Stimulated activated CD4-positive, alpha-beta T cell treated with anti-CD3 and anti-CD28 coated beads, Interleukin-4, amount 100 ng/mL, for 4 hours (primary cell): ENCODE measurements at places on chromosomes 12 and 14.

GRCh38 chr12:122449317-122449716, 26.8 kb upstream of the CLIP1 start:
- no peak for DNase-seq

DNA sequence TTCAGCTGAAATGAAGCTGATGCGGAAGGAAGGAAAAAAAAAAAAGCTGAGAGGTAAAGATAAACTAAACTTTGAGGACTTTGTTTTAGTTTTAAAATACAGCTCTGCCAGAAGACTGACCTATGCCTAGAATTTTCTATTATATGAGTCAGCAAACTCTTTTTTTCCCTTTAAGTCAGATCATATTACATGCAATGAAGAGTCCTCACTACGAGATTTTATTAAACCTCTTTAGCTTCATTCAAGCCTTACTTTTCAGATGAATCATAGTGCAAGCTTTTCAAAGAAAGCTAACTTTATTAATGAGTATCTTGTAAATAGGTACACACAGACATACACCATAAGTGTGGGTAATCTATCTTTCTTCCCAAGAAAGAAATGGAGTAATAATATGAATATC, 57.8 kb upstream of the FSCB start:
- no peak for DNase-seq

- peak; percentile 0 for DNase-seq
Measured at GRCh38 chr14:105879867-105880561, 353.6 kb downstream of the TMEM121 start.

GRCh38 chr12:42141981-42142606, 2.6 kb downstream of the GXYLT1 start:
- DNase-seq, result no peak

DNA sequence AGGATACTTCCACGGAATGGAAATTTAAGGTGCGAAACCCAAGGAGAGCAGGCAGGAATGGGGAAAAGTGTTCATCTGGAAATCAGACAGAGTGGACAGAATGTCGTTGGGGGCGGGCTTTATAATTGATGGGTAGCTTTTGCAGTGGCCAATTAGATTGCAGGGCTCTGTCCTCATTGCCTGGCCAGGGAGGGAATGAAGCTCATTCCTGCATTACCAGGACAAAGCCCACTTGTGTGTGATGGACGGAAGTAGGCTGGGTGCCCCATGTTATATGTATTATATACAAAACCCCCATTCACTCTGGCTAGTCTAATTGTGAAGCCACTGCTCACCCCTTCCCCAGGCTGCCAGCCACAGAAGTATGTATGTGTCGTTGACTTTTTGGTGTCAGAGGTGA, 23.6 kb downstream of the ZNF664 start:
- DNase-seq, result no peak

- DNase-seq, result no peak
Measured at GRCh38 chr14:68245146-68246073, 425.8 kb downstream of the RAD51B start.

DNA sequence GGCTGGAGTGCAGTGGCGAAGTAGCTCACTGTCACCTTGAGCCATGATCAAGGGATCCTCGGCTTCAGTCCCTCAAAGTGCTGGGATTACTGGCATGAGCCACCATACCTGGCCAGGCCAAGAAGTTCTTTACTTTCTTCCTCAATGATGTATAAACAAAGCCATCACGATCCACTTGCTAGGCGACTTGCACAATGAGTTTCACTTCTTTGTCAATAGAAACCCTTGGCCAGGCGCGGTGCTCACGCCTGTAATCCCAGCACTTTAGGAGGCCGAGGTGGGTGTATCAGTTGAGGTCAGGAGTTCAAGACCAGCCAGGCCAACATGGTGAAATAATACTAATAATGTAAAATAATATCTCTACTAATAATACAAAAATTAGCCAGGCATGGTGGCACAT, 14.4 kb upstream of the SPSB2 start:
- no peak for DNase-seq

DNA sequence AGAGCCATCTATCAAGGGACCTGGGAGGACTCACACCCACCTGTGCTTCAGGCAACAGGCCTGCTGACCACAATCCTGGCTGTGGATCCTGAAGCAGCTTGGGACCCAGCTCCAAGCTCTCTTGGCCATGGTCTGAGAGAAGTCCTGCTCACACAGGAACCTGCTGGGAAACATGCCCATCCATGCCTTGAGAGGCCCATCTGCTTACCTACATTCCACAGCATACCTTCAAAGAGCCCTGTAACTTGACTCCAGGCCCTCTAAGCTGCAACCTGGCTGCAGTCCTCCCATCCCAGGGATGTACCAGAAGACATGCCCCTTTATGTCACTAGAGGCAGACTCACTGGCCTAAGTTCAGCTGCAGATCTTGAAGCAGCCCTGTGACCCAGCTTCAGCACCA, 61.7 kb upstream of the AMIGO2 start:
- DNase-seq, result no peak

- DNase-seq, result no peak
Measured at GRCh38 chr12:124727264-124727800, 136.3 kb downstream of the SCARB1 start.

DNA sequence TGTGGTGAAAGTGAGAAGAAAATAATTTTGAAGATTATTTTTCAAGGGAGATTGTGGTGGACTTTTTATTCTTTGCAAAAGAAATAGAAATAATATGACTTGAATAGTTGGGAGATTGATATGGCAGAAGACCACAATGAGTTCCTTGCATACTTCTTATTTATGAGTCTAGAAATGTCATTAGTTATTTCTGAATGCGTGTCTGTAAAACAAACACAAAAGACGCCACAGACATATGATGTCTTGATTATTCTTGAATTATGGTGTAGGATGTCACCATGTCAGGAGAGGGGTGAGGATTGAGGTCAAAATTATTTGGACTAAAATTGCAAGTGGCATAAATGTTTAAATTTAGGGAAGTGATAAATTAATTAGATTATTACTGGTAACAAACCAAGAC, 440.7 kb upstream of the PDE3A start:
- no peak for DNase-seq

DNA sequence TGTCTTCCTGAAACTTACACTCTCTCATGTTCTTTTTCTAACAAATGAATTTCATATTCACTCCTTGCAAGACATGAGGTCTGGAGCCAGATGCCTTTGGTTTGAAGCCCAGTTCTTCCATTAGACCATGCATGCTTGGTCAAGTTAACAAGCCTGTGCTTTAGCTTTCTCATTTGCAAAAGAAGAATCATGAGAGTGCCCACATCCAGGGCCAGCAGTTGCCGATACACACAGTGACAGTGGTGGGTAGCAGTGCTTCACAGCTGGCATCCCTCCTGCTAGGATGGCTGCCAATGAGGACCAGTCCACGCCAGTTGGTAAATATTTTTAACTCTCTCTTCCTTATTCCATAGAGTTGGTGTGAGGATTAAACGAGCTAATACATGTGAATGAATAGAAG, 163.1 kb downstream of the PHLDA1 start:
- no peak for DNase-seq
